ENCODE measurements at places on chromosomes 1 and 21.

DNA sequence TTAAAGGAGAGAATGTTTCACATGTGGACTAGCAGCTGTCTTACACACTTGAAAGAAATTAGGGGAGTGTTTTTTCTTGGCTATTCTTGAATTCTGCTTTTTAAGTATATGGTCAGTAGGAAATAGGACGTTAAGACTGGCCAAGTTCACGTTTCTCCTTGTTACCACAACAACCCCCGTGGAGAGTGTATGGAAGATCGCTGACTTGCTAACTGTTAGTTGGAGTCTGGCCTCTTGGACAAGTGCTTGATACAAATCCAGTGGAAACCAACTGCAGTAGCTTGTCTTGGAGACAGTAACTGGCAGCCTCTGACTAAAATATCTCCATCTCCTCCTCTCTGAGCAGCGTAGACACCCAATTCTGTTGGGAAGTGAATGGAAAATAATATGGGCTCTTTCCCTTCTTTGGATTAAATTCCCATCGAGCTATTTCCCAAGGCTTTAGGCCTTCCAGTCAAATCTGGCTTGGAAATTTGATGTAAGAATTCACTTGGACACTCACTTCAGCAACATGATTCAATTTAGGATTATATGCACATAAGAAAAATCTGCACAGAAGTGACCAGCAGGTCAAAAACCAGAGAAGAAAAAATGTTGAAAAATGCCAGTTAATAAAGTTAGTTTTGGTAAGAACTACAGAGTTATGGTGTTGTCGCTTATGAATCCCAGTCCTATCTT is 3.6 kb upstream of the NFIA start:
- no peak for DNase-seq

- no peak for DNase-seq
Measured at GRCh38 chr1:109981004-109981335, 3.6 kb upstream of the AHCYL1 start.

- DNase-seq: no peak
Measured at GRCh38 chr21:22961258-22961657, 1963.0 kb downstream of the NCAM2 start.

GRCh38 chr1:3550511-3551289 is 60.6 kb downstream of the MEGF6 start:
- DNase-seq: no peak

GRCh38 chr1:79323239-79324025 is 316.9 kb upstream of the ADGRL4 start:
- peak; percentile 99 for DNase-seq

GRCh38 chr1:54926970-54927369 is 40.0 kb upstream of the DHCR24 start:
- DNase-seq: no peak

- DNase-seq: no peak
Measured at GRCh38 chr1:6923955-6924881, 139.0 kb downstream of the CAMTA1 start.

- peak; percentile 97 for DNase-seq
Measured at GRCh38 chr1:16164213-16165072, 8.6 kb upstream of the EPHA2 start.

DNA sequence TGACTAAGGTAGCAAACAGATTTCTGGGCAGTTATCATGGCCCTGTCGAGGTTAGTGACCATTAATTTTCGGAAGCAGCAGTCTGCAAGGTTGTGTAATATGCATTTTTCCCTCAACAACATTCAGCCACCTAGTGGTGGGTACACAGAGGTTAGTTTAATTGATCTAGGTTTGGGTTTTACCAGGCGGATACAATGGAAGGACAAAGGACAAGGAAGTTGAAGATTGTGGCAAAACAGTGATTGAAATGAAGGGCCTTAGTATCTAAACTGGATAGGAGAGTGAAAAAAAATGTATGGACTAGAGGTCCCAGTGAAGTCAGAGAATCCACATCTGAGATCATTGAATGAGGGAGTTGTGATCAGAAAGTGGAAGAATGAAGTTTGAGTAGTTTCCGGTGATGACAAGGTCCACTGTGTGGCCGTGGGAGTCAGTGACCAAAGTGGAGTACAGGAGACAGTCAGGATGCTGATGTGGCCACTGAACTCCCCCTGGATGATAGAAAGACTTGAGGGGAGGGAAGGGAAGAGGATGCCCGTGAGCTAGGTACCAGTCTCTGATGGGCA is 2.8 kb downstream of the ARMH1 start:
- peak; percentile 33 for DNase-seq

GRCh38 chr1:154729031-154729442 is 121.1 kb upstream of the ADAR start:
- DNase-seq: peak; percentile 77

DNA sequence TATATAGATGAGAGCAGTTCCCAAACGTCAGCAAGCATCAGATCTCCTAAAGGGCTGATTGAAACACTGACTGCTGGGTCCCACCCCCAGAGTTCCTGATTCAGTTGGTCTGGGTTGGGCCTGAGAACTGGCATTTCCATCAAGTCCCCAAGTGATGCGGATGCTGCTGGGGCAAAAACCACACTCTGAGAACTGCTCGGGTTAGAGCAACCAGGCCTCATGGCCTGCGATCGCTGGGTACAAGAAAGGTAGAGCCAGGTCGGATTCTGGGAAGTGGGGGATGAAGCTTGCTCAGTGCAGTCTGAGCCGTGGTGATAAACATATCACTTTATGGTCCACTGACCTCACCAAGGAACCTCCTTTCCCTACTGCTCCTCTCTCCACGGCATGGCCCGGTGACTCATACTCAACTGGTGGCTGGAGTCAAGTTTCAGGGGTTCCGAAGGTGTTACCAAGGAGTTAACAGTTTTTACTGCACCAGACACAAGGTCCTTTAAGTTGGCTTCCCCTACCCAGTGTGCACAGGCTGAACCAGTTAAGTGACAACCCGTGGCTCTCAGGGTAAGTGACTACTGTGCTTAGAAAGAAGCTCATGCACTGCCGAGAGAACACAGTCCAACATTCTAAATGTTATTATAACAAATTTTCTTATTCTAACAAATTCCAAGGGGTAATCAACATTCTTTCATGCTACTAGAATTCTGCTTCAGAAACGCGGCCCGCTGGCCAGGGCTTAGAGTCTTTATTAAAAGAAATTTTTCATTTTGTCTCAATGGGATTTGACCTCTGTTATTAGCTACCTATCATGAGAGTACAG is 153.5 kb downstream of the TGFBR3 start:
- DNase-seq: peak; percentile 79
